ENCODE measurements at places on chromosomes 13 and 19. TPM values are rescaled to one million over a fixed set of nuclear protein-coding genes. Genes with fewer than 3 reads are reported as not detected.

The HPN gene
- 41.4 TPM for polyA plus RNA-seq

The PCDH9 gene
- polyA plus RNA-seq, result 1.1 TPM

The ARL11 gene
- polyA plus RNA-seq, result 3.0 TPM

GRCh38 chr19:40585241-40585981 lies 8.7 kb downstream of the SHKBP1 start:
- DNase-seq, result no peak

- DNase-seq, result no peak
These were observed 2.9 kb downstream of the CDC16 start for GRCh38 chr13:114237415-114238112.

- DNase-seq, result peak; percentile 62
These were observed 2.3 kb upstream of the STRN4 start for GRCh38 chr19:46748325-46749109.

DNA sequence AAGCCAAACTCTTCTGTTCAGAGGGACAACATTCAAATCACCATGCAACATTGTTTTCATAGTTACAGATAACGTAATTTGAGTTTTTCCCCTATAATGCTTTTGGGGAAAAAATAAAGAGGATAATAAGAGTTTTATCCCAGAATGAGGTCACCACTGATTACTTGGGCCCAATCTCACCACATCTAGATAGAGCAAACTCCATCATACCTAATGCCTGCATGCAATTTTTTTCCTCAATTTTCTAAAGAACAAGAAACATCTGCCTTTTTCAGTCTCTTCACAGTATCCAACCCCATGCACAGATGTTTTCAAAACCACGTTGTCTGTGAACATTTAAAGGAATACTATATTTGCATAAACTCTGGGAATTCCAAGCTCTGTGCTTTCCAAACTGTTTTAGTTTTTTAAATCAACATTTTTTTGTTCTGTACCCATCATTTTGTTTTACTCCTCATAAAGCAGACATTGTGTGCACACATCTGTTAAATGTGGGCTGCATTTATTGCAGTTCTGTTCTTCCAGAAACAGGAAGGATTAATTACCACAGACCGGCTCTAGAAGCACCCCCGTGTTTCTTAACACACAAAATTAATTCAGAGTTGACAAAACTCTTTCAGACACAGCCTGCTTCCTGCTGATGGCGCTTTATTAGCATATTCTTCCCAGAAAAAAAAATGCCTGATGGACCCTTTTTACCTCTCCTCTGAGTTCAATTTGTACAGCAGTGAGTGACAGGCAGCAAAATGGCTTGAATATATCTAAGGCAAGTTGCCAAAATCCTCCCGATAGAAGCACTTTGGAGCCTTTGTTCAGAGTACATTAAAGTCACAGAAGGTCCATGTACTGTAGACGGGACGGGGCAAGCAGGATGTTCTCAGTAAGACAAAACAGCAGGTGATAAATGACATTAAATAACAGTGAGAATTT lies 1171.9 kb downstream of the EFNB2 start:
- DNase-seq, result no peak

- no peak for DNase-seq
These were observed 26.8 kb upstream of the MTIF3 start for GRCh38 chr13:27476943-27477703.

DNA sequence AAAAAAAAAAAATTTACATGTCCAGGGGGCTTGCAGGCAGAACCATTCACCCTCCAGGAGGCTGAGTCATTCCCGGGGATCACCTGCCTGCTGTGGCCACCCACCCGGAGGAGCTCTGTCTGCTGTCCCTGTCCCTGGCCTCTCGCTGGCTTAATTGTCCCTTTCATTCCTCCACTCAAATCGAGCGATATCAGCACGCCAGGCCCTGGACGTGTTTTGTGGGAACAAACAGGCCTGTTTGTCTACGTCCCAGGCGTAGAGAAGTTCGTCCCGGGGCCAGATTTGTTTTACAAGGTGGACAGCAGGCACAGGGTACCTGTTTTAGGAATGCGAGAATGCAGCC lies 21.2 kb downstream of the SULT2B1 start:
- DNase-seq, result no peak
